ENCODE measurements at places on chromosomes 1 and 21.

DNA sequence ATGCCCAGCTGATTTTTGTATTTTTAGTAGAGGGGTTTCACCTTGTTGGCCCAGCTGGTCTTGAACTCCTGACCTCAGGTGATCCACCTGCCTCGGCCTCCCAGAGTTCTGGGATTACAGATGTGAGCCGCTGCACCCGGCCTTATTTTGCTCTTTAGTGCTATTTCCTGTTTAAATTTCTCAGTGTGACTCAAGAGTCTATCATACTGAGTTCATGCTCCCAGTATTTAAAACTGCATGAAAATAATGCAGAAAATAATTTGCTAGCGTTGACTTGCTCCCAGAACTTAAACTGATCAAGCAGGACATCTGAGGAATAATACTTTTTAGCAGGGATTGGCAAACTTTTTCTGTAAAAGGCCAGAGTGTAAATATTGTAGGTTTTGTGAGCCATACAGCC is 86.4 kb upstream of the C1orf21 start:
- DNase-seq = no peak

DNA sequence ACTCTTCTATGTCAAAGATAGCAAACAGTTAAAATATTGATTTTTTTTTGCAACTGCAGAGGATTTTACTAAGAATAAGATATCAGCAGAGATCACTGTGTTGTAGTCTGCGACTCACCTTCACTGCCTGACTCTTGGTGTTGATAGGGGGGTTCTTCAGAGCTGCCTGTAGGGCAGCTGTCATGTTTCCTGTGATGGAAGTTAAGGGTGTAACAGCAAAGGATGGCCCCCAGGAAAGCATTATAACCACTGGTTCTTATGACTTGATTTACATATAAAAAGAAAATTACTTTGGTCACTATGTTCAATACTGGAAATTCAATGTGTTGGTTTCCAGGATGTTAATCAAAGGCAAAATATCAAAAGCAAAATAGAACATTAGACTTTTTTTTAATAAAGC is 2.6 kb downstream of the ARPC5 start:
- DNase-seq = no peak

DNA sequence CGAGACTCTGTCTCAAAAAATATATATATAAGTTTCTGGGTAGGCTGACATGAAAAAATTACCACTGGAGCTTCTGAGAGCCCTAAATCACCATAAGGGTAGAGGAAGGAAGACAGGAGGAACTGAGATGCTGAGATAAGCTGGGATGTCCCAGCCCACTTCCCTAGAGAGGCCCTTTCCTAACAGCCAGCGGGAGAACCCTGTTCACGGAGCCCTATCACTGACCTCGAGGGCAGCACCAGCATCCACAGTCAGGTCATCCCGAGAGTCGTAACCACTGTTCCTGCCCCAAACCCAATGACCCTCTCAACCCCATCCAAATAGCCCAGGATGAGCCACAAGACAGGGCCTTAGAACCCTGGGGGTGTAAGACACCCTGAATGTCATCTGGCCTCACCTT is 77.5 kb downstream of the CD34 start:
- DNase-seq = no peak

DNA sequence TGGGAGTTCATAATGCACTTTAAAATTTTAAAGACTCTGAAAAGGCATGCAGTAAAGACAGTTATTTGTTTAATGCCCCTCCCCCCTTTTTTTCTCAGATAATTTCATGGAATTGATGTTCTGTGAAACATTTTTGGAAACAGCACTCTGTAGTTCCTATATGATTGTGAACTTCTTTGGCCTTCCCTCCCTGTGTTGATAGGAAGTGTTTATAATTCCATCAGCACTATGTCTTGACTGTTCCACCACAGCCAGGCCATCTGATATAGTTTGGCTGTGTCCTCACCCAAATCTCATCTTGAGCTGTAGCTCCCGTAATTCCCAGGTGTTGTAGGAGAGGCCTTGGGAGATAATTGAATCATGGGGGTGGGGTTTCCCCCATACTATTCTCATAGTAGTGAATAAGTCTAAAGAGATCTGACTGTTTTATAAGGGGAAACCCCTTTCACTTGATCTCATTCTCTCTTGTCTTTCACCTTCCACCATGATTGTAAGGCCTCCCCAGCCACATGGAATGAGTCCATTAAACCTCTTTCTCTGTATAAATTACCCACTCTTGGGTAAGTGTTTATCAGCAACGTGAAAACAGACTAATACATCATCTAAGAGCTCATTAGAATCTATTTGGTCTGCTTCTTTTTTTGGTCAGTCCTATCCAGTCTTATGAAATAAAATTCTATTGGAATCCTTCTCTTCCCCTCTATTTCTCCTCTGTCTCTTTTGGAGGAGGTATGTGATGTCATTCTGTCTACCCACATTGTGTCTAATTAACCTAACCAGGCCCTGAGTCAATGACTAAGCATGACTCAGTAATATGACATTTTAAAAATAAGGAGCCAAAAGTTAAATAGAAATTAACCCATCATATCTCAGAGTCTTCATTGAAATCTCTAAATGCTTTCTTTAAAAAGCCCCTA is 8.9 kb downstream of the CCDC185 start:
- peak; percentile 46 for DNase-seq

GRCh38 chr1:204709021-204709420 is 23.5 kb upstream of the LRRN2 start:
- no peak for DNase-seq

- no peak for DNase-seq
Observed at GRCh38 chr1:84174051-84174556, 30.0 kb downstream of the PRKACB start.

- DNase-seq = peak; percentile 74
Observed at GRCh38 chr1:39539252-39539790, 37.3 kb downstream of the PABPC4 start.

- DNase-seq = no peak
Observed at GRCh38 chr1:2578758-2579118, 7.8 kb upstream of the PRXL2B start.

GRCh38 chr1:147699686-147700041 is 29.3 kb upstream of the ACP6 start:
- DNase-seq = no peak
